Stomach (tissue), 19 donors: ENCODE measurements at places on chromosomes 7 and 10.

GRCh38 chr7:156096771-156097538 lies 284.7 kb upstream of the SHH start:
- no peak overlapping the region for H3K27ac ChIP-seq
- H3K27me3 ChIP-seq, result no peaks in the 10 kb centered on the region
- peak; percentile 53 for DNase-seq
- no peak overlapping the region for H3K4me3 ChIP-seq

GRCh38 chr7:7639421-7639820 lies 1.1 kb upstream of the UMAD1 start:
- H3K27ac ChIP-seq, result peak overlapping the region; percentile 81
- peak overlapping the region; percentile 71 for H3K4me3 ChIP-seq
- H3K27me3 ChIP-seq, result no peaks in the 10 kb centered on the region
- no peaks in the 10 kb centered on the region for H3K36me3 ChIP-seq
- peak; percentile 18 for DNase-seq

DNA sequence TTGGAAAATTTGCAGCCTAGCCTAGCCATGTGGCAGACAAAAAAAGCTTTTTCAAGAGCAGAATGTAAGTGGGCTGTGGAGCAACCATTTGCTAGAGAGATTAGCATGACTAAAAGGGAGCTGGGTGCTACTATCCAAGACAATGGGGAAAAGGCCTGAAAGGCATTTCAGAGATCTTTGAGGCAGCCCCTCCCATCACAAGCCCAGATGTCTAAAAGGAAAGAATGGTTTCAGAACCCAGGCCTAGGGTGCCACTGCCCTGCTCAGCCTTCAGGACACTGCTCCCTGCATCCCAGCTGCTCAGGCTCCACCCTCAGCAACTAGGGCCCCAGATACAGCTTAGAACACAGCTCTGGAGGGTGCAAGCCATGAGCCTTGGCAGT lies 24.7 kb downstream of the PNLIPRP3 start:
- no peak overlapping the region for H3K27ac ChIP-seq
- H3K4me1 ChIP-seq, result no peaks in the 10 kb centered on the region
- DNase-seq, result no peak

GRCh38 chr7:925601-926000 lies 28.9 kb downstream of the ADAP1 start:
- peaks cover 63% of the 10 kb centered on the region for H3K4me1 ChIP-seq
- H3K4me3 ChIP-seq, result no peak overlapping the region
- no peaks in the 10 kb centered on the region for H3K27me3 ChIP-seq
- H3K27ac ChIP-seq, result peak overlapping the region; percentile 64

DNA sequence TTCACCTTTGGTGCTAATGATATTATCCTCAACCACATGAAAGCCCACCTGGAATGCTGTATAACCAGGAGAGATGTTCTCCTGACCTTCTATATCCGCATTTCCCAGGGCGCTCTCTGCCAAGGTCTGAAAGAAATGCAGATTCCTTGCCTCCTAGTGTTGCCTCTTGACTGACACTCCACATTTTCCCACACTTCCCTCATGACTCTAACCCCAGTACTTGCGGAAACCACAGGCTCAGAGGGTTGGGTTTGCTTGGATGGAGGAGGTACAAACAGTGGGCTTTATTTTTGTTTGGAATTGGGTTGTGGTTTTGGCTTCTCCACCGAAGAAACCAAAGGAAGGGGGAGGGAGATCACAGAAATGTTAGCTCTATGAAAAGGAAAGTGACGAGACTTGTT lies 222.9 kb upstream of the CELF2 start:
- no peak overlapping the region for H3K27ac ChIP-seq
- H3K4me3 ChIP-seq, result no peak overlapping the region
- peak; percentile 13 for DNase-seq
- no peaks in the 10 kb centered on the region for H3K36me3 ChIP-seq
- H3K27me3 ChIP-seq, result no peaks in the 10 kb centered on the region
- H3K4me1 ChIP-seq, result peaks cover 33% of the 10 kb centered on the region

DNA sequence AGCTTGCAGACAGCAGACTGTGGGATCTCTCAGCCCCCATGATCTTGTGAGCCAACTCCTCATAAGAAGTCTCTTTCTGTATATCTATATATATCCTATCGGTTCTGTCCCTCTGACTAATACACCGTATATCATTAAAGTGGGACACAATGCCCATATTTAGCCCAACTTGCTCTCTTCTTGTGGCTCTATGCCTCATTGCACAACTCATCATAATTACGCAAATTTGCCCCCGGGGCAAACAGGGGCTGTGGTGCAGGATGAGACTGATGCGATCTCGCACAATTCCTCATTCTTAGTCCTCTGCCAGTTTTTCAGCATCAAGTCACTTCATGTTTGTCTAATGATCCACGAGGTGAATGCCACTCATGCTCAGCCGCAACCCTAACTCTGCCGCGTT lies 183.2 kb downstream of the PRPF18 start:
- H3K4me3 ChIP-seq, result no peak overlapping the region
- H3K27ac ChIP-seq, result no peak overlapping the region
- DNase-seq, result no peak
- no peaks in the 10 kb centered on the region for H3K4me1 ChIP-seq
- H3K36me3 ChIP-seq, result no peaks in the 10 kb centered on the region
- H3K27me3 ChIP-seq, result no peaks in the 10 kb centered on the region

DNA sequence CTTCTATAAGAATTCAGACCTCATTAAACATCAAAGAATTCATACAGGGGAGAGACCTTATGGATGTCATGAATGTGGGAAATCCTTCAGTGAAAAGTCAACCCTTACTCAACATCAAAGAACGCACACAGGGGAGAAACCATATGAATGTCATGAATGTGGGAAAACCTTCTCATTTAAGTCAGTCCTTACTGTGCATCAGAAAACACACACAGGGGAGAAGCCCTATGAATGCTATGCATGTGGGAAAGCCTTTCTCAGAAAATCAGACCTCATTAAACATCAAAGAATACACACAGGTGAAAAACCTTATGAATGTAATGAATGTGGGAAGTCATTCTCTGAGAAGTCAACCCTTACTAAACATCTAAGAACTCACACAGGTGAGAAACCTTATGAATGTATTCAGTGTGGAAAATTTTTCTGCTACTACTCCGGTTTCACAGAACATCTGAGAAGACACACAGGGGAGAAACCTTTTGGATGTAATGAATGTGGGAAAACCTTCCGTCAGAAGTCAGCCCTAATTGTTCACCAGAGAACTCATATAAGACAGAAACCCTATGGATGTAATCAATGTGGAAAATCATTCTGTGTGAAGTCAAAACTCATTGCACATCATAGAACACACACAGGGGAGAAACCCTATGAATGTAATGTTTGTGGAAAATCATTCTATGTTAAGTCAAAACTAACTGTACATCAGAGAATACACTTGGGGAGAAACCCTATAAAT lies 24.1 kb downstream of the ZNF37A start:
- no peaks in the 10 kb centered on the region for H3K27me3 ChIP-seq
- no peak overlapping the region for H3K4me3 ChIP-seq
- H3K36me3 ChIP-seq, result peaks cover 59% of the 10 kb centered on the region
- DNase-seq, result no peak

- no peaks in the 10 kb centered on the region for H3K36me3 ChIP-seq
- no peaks in the 10 kb centered on the region for H3K4me1 ChIP-seq
- H3K27ac ChIP-seq, result no peak overlapping the region
- no peaks in the 10 kb centered on the region for H3K27me3 ChIP-seq
- H3K4me3 ChIP-seq, result no peak overlapping the region
- DNase-seq, result no peak
Measured at GRCh38 chr7:93004906-93005305, 112.9 kb downstream of the SAMD9 start.

GRCh38 chr10:62810156-62810902 lies 5.8 kb downstream of the ADO start:
- DNase-seq, result no peak
- no peaks in the 10 kb centered on the region for H3K36me3 ChIP-seq
- peaks cover 44% of the 10 kb centered on the region for H3K4me1 ChIP-seq
- H3K4me3 ChIP-seq, result no peak overlapping the region
- peaks cover 5% of the 10 kb centered on the region for H3K27me3 ChIP-seq

DNA sequence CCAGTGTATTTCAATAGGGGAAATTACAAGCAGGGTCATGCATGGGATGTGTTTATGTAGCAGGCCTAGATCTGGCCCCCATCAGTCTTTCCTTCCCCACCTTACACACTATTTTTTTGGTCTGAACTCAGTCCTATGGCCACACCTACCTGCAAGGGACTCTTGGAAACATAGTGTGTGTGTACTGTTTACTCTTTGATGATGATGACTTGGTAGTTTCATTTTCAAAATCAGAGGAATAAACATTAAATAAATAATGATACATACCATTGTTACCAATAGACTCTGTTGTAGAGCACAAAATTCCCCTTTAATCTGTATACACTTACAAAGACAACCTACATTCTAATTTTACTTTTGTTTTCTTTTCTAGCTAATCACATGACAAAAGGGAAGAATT lies 191.0 kb downstream of the ZEB1 start:
- no peak overlapping the region for H3K27ac ChIP-seq
- no peak for DNase-seq
- H3K36me3 ChIP-seq, result peaks cover 47% of the 10 kb centered on the region
- H3K4me1 ChIP-seq, result no peaks in the 10 kb centered on the region
- no peak overlapping the region for H3K4me3 ChIP-seq

DNA sequence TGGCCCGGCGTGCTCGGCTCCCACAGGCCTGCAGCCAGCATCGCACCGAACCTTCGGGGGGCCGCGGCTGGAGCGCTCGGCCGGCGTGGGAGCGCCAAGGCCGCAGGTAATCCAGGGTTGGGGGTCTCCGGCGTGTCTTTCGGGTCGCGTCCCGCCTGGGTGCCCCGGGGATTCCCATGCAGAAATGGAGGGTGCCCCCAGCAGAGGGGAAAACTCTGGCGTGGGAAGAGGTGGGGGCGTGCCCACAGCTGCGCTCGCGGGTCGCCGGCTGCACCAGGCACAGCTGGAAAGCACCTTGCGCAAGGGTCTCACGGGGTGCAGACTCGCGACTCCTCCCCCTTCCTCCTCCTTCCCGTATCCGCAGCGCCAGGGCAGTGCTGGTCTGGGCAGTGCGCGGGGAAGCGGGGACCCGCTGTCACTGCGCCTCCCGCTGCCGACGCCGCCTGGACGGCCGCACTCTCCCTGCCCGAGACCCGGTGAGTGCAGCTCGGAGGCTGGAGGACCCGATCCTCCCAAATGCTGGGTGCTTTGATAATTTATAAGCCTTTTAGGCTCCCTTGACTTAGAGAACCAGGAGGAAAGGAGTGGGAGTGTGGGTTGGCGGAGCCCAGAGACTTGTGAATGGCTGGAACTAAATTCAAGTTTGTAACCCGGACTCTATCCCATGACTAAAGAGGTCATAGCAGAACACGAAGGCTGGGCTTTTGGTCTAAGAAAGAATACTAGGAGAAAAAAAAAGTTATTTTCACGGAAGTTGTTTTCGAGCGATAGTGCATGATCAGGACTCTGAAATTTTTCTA lies 489 bp downstream of the MAP3K8 start:
- H3K36me3 ChIP-seq, result peaks cover 4% of the 10 kb centered on the region
- no peaks in the 10 kb centered on the region for H3K27me3 ChIP-seq
- peaks cover 45% of the 10 kb centered on the region for H3K4me1 ChIP-seq

- H3K4me1 ChIP-seq, result no peaks in the 10 kb centered on the region
- H3K4me3 ChIP-seq, result no peak overlapping the region
- H3K36me3 ChIP-seq, result no peaks in the 10 kb centered on the region
- no peak overlapping the region for H3K27ac ChIP-seq
Measured at GRCh38 chr10:94315975-94316464, 46.7 kb downstream of the NOC3L start.

- DNase-seq, result no peak
- H3K27me3 ChIP-seq, result no peaks in the 10 kb centered on the region
- no peaks in the 10 kb centered on the region for H3K4me1 ChIP-seq
- H3K4me3 ChIP-seq, result no peak overlapping the region
- no peaks in the 10 kb centered on the region for H3K36me3 ChIP-seq
Measured at GRCh38 chr10:58488921-58489320, 23.8 kb upstream of the BICC1 start.

DNA sequence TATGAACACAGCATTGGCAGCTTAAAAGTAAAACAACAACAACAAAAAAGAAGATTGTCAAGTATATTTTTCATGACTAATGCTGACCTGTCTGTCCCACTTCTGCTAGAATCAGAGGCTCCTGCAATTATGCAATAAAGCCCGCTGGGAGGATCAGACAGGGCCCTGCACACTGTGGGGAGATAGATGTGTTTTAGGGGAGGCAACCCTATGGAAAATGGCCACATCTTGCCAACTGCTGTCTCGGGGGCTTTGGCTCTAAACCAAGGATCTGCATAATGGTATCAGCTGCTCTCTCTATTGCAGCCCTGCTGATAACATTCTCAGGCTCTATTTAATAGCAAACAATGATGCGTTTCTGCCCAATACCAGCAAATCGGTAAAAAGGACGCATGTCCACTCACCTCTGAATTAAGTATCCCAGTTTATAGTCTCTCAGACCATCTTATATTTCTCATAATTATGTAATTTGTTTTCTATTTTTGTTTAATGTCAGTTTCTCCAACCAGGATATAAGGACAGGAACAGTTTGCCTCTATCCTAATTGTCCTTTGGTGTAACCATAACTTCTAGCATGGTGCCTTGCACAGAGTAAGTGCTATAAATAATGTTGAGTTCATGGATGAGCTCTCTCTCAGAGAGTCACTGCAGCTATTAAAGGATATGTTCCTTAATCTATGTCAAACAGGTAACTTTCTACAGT lies 15.3 kb upstream of the PRKAR2B start:
- no peak overlapping the region for H3K27ac ChIP-seq
- H3K4me1 ChIP-seq, result no peaks in the 10 kb centered on the region
- no peak overlapping the region for H3K4me3 ChIP-seq
- H3K27me3 ChIP-seq, result no peaks in the 10 kb centered on the region

DNA sequence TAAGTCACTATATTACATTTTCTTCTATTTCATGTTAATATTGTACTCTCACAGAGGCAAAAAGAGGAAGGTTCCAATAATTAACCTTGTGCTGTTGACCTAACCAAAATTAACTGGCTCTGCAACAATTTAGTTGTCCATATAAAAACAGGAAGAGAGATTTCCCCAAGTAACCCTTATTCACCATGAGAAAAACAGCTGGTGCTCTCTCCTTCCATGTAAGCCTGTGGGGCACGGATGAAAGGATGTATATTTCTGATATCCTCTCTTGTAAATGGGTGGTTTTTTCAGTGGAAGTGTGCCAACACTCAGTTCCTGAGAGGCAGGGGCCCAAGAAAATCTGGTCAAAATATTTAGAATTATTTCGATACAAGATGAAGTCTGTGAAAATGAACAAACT lies 358.1 kb downstream of the CRPPA start:
- no peaks in the 10 kb centered on the region for H3K27me3 ChIP-seq
- no peaks in the 10 kb centered on the region for H3K36me3 ChIP-seq
- no peak overlapping the region for H3K4me3 ChIP-seq
- no peaks in the 10 kb centered on the region for H3K4me1 ChIP-seq
- H3K27ac ChIP-seq, result no peak overlapping the region

- H3K27ac ChIP-seq, result no peak overlapping the region
- no peak for DNase-seq
- peaks cover 42% of the 10 kb centered on the region for H3K36me3 ChIP-seq
- H3K4me1 ChIP-seq, result no peaks in the 10 kb centered on the region
- H3K27me3 ChIP-seq, result no peaks in the 10 kb centered on the region
Measured at GRCh38 chr10:87519582-87519981, 14.9 kb downstream of the MINPP1 start.

GRCh38 chr10:82934429-82934828 lies 1059.4 kb downstream of the NRG3 start:
- DNase-seq, result no peak
- no peaks in the 10 kb centered on the region for H3K27me3 ChIP-seq
- no peaks in the 10 kb centered on the region for H3K4me1 ChIP-seq
- H3K27ac ChIP-seq, result no peak overlapping the region
- H3K36me3 ChIP-seq, result no peaks in the 10 kb centered on the region
- H3K4me3 ChIP-seq, result no peak overlapping the region

- DNase-seq, result no peak
- peaks cover 11% of the 10 kb centered on the region for H3K4me1 ChIP-seq
- no peaks in the 10 kb centered on the region for H3K36me3 ChIP-seq
- no peak overlapping the region for H3K4me3 ChIP-seq
- H3K27ac ChIP-seq, result no peak overlapping the region
Measured at GRCh38 chr10:101562231-101562630, 25.8 kb downstream of the POLL start.
